Activated T-cell treated with anti-CD3 and anti-CD28 coated beads, Interleukin-2, amount 50 U/mL, for 1 hour (primary cell): ENCODE measurements at places on chromosomes 5 and 9.

DNA sequence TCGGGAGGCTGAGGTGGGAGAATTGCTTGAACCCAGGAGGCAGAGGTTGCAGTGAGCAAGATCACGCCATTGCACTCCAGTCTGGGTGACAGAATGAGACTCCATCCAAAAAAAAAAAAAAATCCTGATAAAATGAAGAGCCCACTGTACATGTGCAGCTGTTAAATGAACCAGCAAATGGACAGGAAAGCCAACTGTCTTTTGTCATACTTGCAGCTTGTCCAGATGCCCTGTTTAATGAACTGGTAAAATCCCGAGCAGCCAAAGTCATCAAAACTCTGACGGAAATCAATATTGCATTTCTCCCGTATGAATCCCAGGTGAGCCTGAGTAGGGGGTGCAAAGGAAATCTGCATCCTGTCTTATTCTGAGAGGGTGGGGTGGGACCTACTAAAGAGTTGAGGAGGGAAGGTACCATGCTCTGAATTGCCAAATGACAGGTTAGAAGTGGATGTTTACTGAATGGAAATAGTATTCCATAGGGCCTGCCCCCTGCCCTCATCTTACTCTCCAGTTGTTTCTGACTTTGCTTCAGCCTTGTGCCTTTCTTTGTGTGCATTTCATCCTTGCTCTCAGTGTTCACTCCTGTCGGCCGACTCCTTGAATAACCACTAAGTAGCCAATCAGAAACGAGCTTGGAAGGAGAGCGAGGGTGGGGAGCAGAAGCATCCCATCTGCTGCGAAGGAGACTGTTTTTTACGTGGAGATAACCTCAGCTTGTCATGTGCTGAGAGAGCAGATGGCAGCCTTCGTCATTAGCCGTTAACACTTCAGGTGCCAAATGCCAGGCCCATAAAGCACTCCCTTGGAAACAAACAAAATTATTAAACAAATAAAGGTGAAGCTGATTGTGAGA, 45.7 kb upstream of the CFAP157 start:
- DNase-seq, result no peak

DNA sequence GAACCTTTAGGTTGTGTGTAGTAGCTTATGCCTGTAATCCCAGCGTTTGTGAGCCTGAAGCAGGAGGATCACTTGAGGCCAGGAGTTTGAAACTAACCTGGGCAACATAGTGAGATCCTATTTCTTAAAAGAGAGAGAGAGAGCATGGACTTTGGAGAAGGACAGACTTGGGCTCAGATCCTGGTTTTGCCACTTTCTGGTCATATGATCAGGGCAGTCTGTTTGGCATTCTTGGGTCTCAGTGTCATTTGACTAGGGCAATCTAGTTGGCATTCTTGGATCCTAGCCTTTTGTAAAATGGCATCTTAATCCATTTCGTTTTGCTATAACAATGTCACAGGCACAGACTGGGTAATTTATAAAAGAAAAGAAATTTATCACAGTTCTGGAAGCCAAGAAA, 28.4 kb downstream of the RCL1 start:
- no peak for DNase-seq

GRCh38 chr5:125719681-125720347, 703.4 kb upstream of the GRAMD2B start:
- no peak for DNase-seq

GRCh38 chr9:93305497-93306020, 121.6 kb downstream of the WNK2 start:
- no peak for DNase-seq

DNA sequence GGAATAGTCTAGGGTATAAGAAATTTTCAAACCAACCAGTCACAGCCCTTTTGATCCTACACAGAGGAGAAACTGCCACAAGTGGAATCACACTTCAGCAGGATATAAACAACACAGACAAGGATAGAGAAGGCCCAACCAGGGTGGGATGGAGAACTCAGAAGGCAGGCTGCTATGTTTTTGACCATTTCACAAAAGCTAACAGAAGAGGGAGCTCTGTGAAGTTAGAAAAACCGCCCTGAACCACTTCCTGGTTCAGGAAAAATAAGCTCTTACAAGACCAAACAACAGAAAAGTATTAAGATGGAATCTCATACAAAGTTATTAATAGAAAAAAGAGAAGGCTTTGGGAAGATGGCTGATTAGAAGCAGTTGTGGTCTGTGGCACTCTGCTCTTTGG, 960 bp upstream of the IFNB1 start:
- DNase-seq, result no peak

DNA sequence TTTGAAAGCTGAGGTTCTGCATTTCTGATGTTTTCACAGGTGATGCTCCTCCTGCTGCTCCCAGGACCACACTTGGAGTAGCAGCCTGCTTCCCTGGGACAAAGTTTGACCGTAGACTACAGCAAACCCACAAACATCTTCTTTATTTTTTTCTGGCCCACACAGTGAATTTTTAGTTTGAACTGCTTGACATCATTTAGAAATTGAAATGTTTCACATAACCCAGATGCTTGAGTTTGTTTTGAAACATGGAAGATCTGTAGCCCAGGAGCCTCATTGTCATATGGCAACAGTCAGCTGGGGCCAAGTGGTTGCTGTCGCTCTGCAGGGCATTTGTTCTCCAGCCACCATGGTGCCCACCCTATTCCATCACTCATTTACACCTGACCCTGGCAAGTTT, 8.4 kb downstream of the SH3TC2 start:
- no peak for DNase-seq

- DNase-seq, result no peak
These were observed 11.4 kb upstream of the DAB2IP start for GRCh38 chr9:121640076-121640475.
